Natural killer cell (primary cell): ENCODE measurements at places on chromosomes 11 and 22. TPM values are rescaled to one million over a fixed set of nuclear protein-coding genes. Genes with fewer than 3 reads are reported as not detected.

- no peaks in the 10 kb centered on the region for H3K27me3 ChIP-seq
- H3K27ac ChIP-seq = no peak overlapping the region
- H3K4me3 ChIP-seq = no peak overlapping the region
- H3K4me1 ChIP-seq = no peaks in the 10 kb centered on the region
- H3K36me3 ChIP-seq = no peaks in the 10 kb centered on the region
Measured at GRCh38 chr22:46467006-46467405, 70.4 kb downstream of the CELSR1 start.

DNA sequence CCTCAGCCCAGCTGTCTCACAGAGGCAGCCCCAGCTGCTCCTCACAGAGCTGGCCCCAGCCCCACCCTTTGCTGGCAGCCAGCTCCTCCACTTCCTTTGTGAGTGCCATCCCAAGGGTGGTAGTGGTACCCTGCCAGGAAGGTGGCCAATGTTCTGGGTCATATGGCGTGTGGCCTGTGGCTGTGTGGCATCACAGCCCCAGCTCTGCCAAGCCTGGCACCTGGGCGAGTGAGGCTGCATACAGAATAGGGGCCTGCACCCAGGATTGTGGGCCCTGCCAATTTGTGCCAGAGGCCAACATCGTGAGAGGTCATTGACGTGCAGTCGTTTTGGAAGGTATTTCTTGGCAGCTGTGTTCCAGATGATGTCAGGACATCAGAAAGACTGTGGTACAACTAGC lies 10.7 kb downstream of the TUB start:
- no peak overlapping the region for H3K4me3 ChIP-seq
- H3K4me1 ChIP-seq = no peaks in the 10 kb centered on the region
- no peak overlapping the region for H3K27ac ChIP-seq

DNA sequence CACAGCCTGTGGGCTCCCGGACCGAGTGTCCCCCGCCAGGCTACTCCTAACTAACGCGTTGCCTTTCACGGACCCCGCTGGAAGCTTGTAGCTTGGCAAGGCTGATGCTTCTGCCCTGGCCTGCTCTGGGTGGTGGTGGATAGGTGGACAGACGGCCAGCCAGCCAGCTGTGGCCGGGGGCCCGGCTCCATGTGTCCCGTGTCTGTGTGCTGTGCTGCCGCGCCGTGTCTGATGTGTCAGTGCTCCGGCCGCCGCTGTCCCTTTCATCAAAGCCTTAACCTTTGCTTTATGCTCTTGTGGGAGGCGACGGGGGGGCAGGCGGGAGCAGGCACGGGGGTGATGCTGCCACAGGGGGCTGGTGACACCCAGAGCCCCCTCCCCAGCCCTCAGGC lies 5.0 kb downstream of the CCDC188 start:
- no peak overlapping the region for H3K4me3 ChIP-seq
- H3K4me1 ChIP-seq = no peaks in the 10 kb centered on the region
- no peak for DNase-seq
- H3K27ac ChIP-seq = no peak overlapping the region
- H3K36me3 ChIP-seq = peaks cover 2% of the 10 kb centered on the region
- no peaks in the 10 kb centered on the region for H3K27me3 ChIP-seq

GRCh38 chr11:46020084-46020599 lies 97.7 kb downstream of the LARGE2 start:
- H3K27me3 ChIP-seq = no peaks in the 10 kb centered on the region
- no peak overlapping the region for H3K4me3 ChIP-seq
- no peaks in the 10 kb centered on the region for H3K36me3 ChIP-seq
- no peak overlapping the region for H3K27ac ChIP-seq
- H3K4me1 ChIP-seq = no peaks in the 10 kb centered on the region

The OR5M3 gene
- total RNA-seq = not detected
